ENCODE measurements at places on chromosomes 12 and 14. TPM values are rescaled to one million over a fixed set of nuclear protein-coding genes. Genes with fewer than 3 reads are reported as not detected.
A peak's percentile ranks its signal among the peaks of the same experiment; 100 is the strongest.

- peak overlapping the region; percentile 21 for H3K27ac ChIP-seq
- no peaks in the 10 kb centered on the region for H3K4me1 ChIP-seq
Observed at GRCh38 chr14:75418850-75419768, 8.7 kb upstream of the JDP2 start.

- H3K27ac ChIP-seq = no peak overlapping the region
- no peak overlapping the region for H3K4me3 ChIP-seq
- no peaks in the 10 kb centered on the region for H3K4me1 ChIP-seq
- no peaks in the 10 kb centered on the region for H3K27me3 ChIP-seq
- no peaks in the 10 kb centered on the region for H3K36me3 ChIP-seq
Observed at GRCh38 chr12:18850752-18851151, 112.8 kb downstream of the CAPZA3 start.

DNA sequence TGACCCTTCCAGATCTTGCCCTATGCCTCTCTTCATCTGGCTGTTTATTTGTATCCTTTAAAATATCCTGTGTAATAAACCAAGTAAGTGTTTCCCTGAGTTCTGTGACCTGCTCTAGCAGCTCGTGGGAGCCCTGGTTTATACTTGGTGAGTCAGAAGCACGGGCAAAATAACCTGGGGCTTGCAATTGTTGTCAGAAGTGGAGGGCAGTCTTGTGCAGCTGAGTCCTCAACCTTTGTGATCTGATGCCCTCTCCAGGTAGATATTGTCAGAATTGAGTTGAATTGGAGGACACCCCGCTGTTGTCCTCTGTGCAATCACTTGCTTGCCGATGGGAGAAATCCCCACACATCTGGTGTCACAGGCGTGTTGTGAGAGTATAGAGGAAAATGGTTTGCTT, 62.5 kb upstream of the PRICKLE1 start:
- DNase-seq = no peak
- no peaks in the 10 kb centered on the region for H3K4me1 ChIP-seq
- no peaks in the 10 kb centered on the region for H3K27me3 ChIP-seq
- H3K36me3 ChIP-seq = no peaks in the 10 kb centered on the region
- no peak overlapping the region for H3K4me3 ChIP-seq
- no peak overlapping the region for H3K27ac ChIP-seq

DNA sequence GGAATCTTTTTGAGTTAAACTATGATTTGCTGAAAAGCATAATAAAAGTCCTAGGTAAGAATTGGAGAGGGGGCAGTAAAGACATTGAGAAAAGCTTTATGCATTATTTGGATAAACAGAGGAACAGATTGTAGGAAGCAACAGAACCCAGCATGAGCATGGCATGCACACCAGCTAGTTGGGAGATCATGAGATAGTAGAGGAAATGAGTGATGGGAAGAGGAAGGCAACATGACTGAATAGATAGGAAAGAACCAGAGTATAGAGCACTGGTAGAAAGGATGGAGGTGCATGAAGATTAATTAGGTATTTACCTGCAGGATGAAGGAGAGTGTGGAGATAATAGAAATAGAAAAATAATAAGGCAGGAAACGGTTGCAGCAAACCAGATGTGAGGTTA, 248.5 kb upstream of the LMO3 start:
- H3K27ac ChIP-seq = no peak overlapping the region
- no peak for DNase-seq
- no peaks in the 10 kb centered on the region for H3K4me1 ChIP-seq
- no peak overlapping the region for H3K4me3 ChIP-seq

GRCh38 chr14:53925201-53925766, 31.3 kb downstream of the BMP4 start:
- H3K4me3 ChIP-seq = no peak overlapping the region
- H3K36me3 ChIP-seq = no peaks in the 10 kb centered on the region
- no peak for DNase-seq
- no peak overlapping the region for H3K27ac ChIP-seq
- no peaks in the 10 kb centered on the region for H3K4me1 ChIP-seq

- no peaks in the 10 kb centered on the region for H3K36me3 ChIP-seq
- peaks cover 26% of the 10 kb centered on the region for H3K4me1 ChIP-seq
- H3K27ac ChIP-seq = no peak overlapping the region
- no peaks in the 10 kb centered on the region for H3K27me3 ChIP-seq
Observed at GRCh38 chr14:93329965-93330608, 2.7 kb downstream of the BTBD7 start.

DNA sequence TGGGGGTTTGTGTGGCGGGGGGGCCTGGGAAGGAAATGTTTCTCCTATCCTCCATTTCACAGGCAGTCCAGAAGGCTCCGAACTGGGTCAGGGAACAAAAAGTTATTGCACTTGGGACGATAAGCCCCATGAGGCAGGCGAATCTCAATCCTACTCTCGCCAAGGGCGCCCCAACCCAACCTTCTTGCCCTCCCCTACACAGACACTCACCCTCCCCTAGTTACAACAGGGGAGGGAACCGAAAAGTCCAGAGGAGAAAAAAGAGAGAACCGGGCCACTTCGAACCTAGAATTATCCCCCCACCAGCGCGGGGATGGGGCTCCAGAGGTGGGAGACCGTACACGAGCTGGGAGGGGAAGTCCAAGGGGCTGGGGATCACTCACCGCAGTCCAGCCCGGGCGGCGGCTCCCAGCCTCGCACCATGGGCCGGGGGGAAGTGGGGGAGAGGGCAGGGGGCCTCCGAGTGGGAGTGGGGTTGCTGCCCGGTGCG, 357 bp downstream of the HOMEZ start:
- no peak for DNase-seq
- H3K27ac ChIP-seq = peak overlapping the region; percentile 88
- H3K4me1 ChIP-seq = peaks cover 6% of the 10 kb centered on the region
- H3K36me3 ChIP-seq = no peaks in the 10 kb centered on the region
- H3K27me3 ChIP-seq = no peaks in the 10 kb centered on the region

GRCh38 chr14:24054646-24055045, 2.8 kb downstream of the CARMIL3 start:
- no peak for DNase-seq
- no peaks in the 10 kb centered on the region for H3K27me3 ChIP-seq
- peaks cover 18% of the 10 kb centered on the region for H3K4me1 ChIP-seq
- H3K4me3 ChIP-seq = no peak overlapping the region
- H3K27ac ChIP-seq = no peak overlapping the region

- no peaks in the 10 kb centered on the region for H3K36me3 ChIP-seq
- no peak overlapping the region for H3K4me3 ChIP-seq
- no peak for DNase-seq
- H3K4me1 ChIP-seq = no peaks in the 10 kb centered on the region
Observed at GRCh38 chr12:66503746-66504145, 175.1 kb downstream of the GRIP1 start.

DNA sequence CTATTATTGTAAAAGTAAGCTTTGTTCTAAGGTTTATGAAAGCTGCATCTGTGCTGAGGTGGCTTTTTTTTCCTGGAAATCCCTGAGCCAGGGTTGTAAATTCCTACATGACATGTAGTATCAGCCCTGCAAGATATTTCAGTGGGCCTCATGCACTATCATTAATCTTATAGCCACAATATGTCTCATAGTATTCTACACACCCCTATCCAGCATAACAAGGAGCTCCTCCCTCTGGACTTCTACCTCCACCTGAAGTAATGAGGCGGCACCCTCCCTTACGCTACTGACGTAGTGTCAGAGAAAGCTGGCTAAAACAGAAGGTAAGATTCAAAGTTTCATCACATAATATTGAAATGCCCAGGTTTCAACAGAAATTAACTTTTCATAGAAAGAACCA, 35.5 kb downstream of the SLC5A8 start:
- no peak for DNase-seq
- H3K27me3 ChIP-seq = no peaks in the 10 kb centered on the region
- H3K4me3 ChIP-seq = no peak overlapping the region
- H3K4me1 ChIP-seq = no peaks in the 10 kb centered on the region
- H3K36me3 ChIP-seq = no peaks in the 10 kb centered on the region
- no peak overlapping the region for H3K27ac ChIP-seq

DNA sequence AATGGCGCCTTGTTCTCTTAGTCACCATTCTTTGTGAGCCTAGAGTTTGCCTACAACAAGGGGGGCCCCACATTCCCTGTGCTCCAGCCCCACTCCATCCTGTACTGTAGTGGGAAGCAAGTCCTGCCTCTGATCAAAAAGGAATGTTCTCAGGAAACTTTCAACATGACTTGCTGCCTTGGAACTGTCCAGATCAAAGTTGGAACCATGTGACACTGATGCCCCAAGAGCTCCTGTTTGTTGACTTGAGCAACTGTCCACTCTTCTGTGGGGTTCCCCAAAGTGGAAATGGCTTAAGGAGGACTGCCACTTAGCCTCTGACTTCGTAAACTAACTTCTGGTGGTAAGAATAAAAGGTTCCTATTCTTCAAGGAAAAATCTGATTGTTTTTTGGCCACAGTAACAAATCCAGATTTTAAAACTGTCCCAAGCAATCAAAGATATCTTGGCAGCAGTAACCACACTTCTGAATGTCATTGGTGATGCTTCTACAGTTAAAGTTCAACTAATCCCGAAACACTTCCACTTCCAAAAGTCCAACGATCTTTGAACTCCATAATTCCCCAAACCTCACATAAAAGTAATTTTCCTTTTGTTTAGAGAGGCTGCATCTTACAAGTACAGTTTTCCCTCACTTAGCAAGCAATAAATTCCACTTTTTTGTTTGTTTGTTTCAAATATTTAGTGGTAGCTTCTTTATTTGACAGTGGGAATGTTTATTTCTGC, 67.2 kb downstream of the PAH start:
- H3K27ac ChIP-seq = no peak overlapping the region
- no peaks in the 10 kb centered on the region for H3K4me1 ChIP-seq
- DNase-seq = no peak
- H3K27me3 ChIP-seq = no peaks in the 10 kb centered on the region
- no peak overlapping the region for H3K4me3 ChIP-seq
- H3K36me3 ChIP-seq = no peaks in the 10 kb centered on the region

- DNase-seq = no peak
- H3K36me3 ChIP-seq = peaks cover 22% of the 10 kb centered on the region
- no peak overlapping the region for H3K4me3 ChIP-seq
Observed at GRCh38 chr14:67371247-67372148, 11.4 kb downstream of the EIF2S1 start.

DNA sequence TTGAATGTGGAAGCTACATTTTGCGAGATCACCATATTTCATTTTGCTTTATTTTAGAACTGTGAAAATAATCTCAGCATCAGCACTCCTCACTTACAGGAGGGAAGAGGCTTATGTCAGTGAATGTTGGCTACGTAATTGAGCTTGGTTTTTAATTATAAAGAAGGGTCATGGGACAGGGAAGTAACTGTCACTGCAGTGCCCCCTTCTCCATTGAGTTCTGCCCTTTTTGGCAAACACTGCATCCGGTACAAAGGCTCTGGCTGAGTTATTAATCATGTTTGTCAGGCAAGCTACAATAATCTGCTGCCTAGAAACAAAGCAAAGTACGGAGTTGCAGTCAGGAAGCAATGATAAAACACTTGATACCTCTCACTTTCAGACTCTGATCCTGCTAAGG, 546.7 kb downstream of the SNAPC1 start:
- H3K27me3 ChIP-seq = no peaks in the 10 kb centered on the region
- DNase-seq = no peak
- H3K27ac ChIP-seq = no peak overlapping the region
- H3K36me3 ChIP-seq = no peaks in the 10 kb centered on the region

- no peak overlapping the region for H3K4me3 ChIP-seq
- DNase-seq = no peak
- H3K27me3 ChIP-seq = no peaks in the 10 kb centered on the region
Observed at GRCh38 chr14:22884076-22884737, 1.2 kb downstream of the REM2 start.

DNA sequence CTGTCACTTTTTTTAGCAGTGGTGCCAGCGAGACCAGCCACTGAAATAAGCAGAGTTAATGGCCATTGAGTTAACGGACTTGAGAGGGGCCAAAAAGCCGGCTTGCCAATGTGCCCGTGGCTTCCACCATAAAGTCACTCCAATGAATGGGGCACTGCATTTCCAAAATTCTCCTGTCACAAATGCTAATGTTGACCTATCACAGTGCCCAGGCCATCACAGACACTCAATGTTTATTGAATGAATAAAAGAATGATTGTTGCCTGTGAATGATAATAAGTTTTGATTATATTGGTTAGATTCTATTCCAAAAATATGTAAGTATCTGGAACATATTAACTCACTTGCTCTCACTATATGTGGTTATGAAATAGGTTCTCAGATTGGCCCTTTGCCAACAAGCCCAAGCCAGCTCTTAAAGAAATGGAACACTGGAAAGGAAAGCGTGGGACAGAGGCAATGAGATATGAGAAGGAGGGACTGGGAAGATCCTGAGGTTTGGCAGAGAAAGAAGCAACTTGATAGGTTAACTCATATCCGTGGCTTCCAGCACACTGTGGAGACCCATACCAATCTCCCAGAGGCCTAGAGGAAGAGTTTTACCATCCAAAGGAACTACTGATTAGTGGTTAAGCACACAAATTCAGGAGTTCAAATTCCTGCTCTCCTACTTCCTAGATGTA, 108.7 kb downstream of the BTG1 start:
- no peak overlapping the region for H3K4me3 ChIP-seq
- peaks cover 3% of the 10 kb centered on the region for H3K4me1 ChIP-seq
- no peaks in the 10 kb centered on the region for H3K36me3 ChIP-seq
- no peaks in the 10 kb centered on the region for H3K27me3 ChIP-seq
- no peak for DNase-seq

- DNase-seq = no peak
- no peak overlapping the region for H3K4me3 ChIP-seq
- H3K36me3 ChIP-seq = no peaks in the 10 kb centered on the region
- no peaks in the 10 kb centered on the region for H3K4me1 ChIP-seq
- H3K27ac ChIP-seq = no peak overlapping the region
Observed at GRCh38 chr14:54312166-54312801, 84.5 kb upstream of the CDKN3 start.

Gene HCAR1
- total RNA-seq = 1.4 TPM

Gene SMCO2
- total RNA-seq = 0.58 TPM

Gene DUSP6
- total RNA-seq = 11.4 TPM

Gene ADGRD1
- total RNA-seq = 107 TPM

Gene TAS2R9
- total RNA-seq = not detected

Gene INHBE
- not detected for total RNA-seq

Gene TAS2R13
- total RNA-seq = 0.38 TPM

Gene CEBPE
- total RNA-seq = not detected

Gene NOVA1
- 3.8 TPM for total RNA-seq

Gene CHGA
- not detected for total RNA-seq

Gene MMP19
- 3.1 TPM for total RNA-seq
